ENCODE measurements at places on chromosomes 3 and 15. TPM values are rescaled to one million over a fixed set of nuclear protein-coding genes. Genes with fewer than 3 reads are reported as not detected.

DNA sequence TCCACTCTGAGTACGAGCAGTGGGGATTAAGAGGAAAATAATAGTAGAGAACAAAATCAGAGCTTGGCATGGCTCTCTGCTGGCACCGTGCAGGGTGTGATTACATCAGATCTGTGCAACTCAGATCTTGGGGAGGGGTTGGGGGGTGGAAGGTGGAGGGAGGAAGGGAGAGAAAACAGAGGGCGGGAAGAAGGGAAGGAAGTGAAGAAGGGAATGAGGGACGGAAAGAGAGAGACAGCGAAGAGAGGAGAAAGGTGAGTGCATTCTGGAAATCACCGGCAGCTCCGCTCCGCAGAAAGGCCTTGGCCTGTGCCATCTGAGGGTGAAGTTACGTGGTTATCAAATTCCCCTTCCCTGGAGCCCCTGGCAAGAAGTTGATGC is 31.0 kb upstream of the ADAMTS17 start:
- no peaks in the 10 kb centered on the region for H3K36me3 ChIP-seq
- no peak for DNase-seq
- H3K4me1 ChIP-seq, result no peaks in the 10 kb centered on the region
- peaks cover 10% of the 10 kb centered on the region for H3K27me3 ChIP-seq
- H3K4me3 ChIP-seq, result peak overlapping the region; percentile 5
- no peak overlapping the region for H3K27ac ChIP-seq

The PTX3 gene
- total RNA-seq, result 1.4 TPM

GRCh38 chr3:127551178-127551577 is 39.4 kb downstream of the TPRA1 start:
- no peak overlapping the region for H3K27ac ChIP-seq
- no peak overlapping the region for H3K4me3 ChIP-seq
- H3K36me3 ChIP-seq, result no peaks in the 10 kb centered on the region
- H3K27me3 ChIP-seq, result no peaks in the 10 kb centered on the region
- no peak for DNase-seq

DNA sequence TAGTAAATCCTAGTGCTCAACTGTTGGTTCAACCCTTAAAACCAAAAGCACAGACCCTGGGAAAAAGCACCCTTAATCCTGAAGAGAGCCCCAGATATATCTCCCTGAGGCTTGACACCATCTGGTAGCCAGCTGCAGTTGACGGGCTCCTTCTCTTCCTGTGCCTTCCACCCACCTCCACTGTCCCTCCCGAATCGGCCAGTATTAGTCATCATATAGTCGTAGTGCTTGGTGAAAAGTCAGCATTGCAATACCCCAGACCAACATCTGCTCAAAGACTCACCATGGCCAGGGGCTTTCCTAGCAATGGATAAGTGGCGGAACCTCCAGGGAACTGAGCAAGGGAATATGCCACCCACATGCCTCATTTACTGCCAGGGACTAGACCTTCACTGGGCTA is 125.6 kb upstream of the CRBN start:
- H3K27ac ChIP-seq, result no peak overlapping the region
- DNase-seq, result no peak
- no peaks in the 10 kb centered on the region for H3K4me1 ChIP-seq
- H3K27me3 ChIP-seq, result no peaks in the 10 kb centered on the region
- no peak overlapping the region for H3K4me3 ChIP-seq

The SLC2A2 gene
- total RNA-seq, result 0.27 TPM

The TMEM108 gene
- total RNA-seq, result 0.20 TPM

The FRMD5 gene
- 3.4 TPM for total RNA-seq

DNA sequence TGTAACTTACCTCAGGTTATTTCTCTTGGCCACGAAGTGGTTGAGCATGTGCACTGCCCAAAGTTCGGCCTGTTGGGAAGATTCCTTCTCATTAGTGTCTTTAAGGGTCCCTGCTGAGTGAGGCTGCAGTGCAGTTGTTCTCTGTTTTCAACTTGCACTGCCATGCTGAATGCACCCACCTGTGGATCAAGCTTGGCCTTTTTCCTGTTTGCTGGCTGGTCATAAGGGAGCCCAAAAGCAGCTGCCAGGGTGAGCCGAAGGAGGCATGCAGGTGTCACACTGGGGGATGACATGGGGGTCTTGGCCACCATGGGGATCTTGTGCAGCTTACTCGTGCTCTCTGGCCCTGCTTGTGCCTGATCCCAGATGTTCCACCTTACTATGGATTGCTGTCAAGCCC is 46.1 kb upstream of the RAF1 start:
- H3K27ac ChIP-seq, result no peak overlapping the region
- H3K27me3 ChIP-seq, result no peaks in the 10 kb centered on the region
- no peaks in the 10 kb centered on the region for H3K4me1 ChIP-seq
- no peak overlapping the region for H3K4me3 ChIP-seq
- no peak for DNase-seq

DNA sequence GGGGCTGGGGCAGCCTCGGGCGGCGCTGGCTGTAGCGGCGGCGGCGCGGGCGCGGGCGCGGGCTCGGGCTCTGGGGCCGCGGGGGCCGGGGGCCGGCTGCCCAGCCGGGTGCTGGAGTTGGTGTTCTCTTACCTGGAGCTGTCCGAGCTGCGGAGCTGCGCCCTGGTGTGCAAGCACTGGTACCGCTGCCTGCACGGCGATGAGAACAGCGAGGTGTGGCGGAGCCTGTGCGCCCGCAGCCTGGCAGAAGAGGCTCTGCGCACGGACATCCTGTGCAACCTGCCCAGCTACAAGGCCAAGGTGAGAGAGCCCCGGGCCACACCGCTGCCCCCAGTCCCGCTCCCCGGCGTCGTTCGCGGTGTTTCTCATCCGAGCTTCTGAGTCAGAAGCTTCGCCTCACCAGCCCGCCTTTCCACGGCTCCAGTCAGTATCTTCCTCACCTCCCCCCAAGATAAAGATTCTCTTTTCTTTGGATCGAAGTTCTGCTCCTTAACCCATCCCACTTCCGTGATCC is 600 bp downstream of the FBXO45 start:
- peak; percentile 45 for DNase-seq
- H3K36me3 ChIP-seq, result no peaks in the 10 kb centered on the region
- no peaks in the 10 kb centered on the region for H3K27me3 ChIP-seq

The DYNLT2B gene
- total RNA-seq, result 7.6 TPM

The CD276 gene
- total RNA-seq, result 45.2 TPM

The CTSH gene
- total RNA-seq, result 34.4 TPM

- H3K4me1 ChIP-seq, result no peaks in the 10 kb centered on the region
- DNase-seq, result peak; percentile 70
- H3K27me3 ChIP-seq, result no peaks in the 10 kb centered on the region
- no peak overlapping the region for H3K4me3 ChIP-seq
Observed at GRCh38 chr3:43638594-43639447, 17.0 kb upstream of the ANO10 start.

DNA sequence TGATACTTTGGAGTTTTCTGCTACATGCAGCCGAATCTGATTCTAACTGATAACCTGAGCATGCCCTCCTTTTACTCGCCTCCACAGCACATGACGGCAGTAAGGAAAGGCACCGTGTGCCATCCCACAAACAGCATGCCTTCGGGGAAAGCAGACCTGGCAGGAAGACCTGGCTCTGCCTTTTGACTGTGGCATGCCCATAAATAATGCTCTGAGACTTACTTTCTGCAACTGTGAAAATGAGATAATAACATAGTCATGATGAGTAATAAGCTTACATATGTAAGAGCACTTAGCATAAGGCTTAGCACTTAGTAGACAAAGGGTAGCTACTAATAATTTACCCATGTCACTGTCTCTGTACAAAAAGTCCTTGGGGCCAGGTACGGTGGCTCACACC is 32.9 kb downstream of the MTHFS start:
- H3K4me1 ChIP-seq, result no peaks in the 10 kb centered on the region
- no peak overlapping the region for H3K27ac ChIP-seq
- DNase-seq, result no peak
- no peaks in the 10 kb centered on the region for H3K27me3 ChIP-seq

The PCSK6 gene
- 39.5 TPM for total RNA-seq

DNA sequence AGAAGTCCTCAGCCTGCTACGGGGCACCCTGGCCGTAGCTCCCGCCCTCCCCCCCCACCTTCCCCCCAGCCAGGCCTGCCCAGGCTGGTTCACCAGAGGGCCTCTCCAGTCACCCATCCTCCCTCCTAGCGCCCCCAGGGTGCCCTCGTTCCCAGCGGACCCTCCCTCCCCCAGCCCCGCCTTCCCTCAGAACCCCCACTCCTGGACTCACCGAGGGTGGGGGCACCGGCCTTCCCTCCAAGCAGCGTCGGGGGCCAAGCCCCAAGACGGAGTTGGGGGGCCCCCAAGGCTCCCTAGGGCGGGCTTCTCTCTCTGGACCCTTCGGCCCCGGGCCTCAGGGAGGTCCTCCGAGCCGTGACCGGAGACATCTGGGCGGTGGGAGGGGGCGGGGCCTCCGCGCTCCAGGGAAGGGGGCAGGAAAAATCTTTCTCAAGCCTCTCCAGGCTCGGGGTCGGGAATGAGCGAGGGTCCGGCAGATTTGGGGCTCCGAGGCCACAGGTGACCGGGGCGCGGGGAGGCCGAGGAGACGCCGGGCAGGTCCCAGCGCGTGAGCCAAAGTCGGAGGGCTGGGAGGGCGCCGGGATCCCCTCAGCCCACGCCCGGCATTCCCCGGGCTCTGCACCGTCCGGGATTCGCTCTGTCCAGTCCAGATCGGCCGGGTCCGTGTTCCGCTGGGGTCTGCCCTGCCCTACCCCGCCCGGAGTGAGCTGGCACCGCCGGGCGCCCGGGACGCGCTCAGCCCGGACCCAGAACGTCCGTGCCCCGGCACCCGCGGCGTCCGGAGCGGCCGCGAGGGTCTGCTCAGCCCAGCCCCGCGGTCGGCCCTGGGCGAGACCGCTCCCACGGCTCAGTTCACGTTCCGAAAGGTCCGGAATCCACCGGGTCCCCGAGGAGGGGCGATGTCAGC is 999 bp downstream of the INSYN1 start:
- H3K27me3 ChIP-seq, result peaks cover 36% of the 10 kb centered on the region
- H3K4me1 ChIP-seq, result no peaks in the 10 kb centered on the region
- no peak overlapping the region for H3K27ac ChIP-seq
- DNase-seq, result no peak

The LRRC34 gene
- 0.82 TPM for total RNA-seq

DNA sequence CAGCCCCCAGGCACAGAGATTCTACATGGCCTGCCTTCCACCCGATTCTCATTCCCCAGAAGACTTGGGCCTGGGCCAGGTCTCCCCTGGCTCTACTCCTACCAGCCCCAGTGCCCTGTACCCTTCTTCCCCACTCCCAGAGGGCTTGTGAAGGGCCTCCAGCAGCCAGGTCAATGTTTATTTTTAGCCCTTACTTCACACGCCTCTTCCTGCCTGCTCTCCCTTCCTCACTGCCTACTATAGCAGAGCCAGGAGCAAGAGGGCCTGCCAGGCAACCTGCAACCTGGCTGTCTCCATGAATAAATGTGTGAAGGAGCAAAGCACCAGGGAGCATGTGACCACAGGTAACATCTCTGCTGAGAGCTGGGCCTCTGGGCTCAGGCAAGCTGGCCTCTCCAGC is 26.4 kb upstream of the APEH start:
- no peak overlapping the region for H3K27ac ChIP-seq
- H3K4me3 ChIP-seq, result no peak overlapping the region
- H3K36me3 ChIP-seq, result no peaks in the 10 kb centered on the region
- no peak for DNase-seq

GRCh38 chr3:72862314-72863090 is 14.3 kb upstream of the SHQ1 start:
- no peaks in the 10 kb centered on the region for H3K27me3 ChIP-seq
- H3K27ac ChIP-seq, result no peak overlapping the region
- no peak for DNase-seq
- no peaks in the 10 kb centered on the region for H3K4me1 ChIP-seq
- H3K4me3 ChIP-seq, result no peak overlapping the region

- no peaks in the 10 kb centered on the region for H3K36me3 ChIP-seq
- no peaks in the 10 kb centered on the region for H3K4me1 ChIP-seq
- no peak for DNase-seq
- H3K27ac ChIP-seq, result no peak overlapping the region
Observed at GRCh38 chr15:80591471-80591870, 103.6 kb upstream of the ABHD17C start.

- H3K36me3 ChIP-seq, result no peaks in the 10 kb centered on the region
- no peak for DNase-seq
- no peak overlapping the region for H3K27ac ChIP-seq
- no peaks in the 10 kb centered on the region for H3K4me1 ChIP-seq
- H3K4me3 ChIP-seq, result no peak overlapping the region
Observed at GRCh38 chr15:56327721-56328502, 37.3 kb upstream of the TEX9 start.

DNA sequence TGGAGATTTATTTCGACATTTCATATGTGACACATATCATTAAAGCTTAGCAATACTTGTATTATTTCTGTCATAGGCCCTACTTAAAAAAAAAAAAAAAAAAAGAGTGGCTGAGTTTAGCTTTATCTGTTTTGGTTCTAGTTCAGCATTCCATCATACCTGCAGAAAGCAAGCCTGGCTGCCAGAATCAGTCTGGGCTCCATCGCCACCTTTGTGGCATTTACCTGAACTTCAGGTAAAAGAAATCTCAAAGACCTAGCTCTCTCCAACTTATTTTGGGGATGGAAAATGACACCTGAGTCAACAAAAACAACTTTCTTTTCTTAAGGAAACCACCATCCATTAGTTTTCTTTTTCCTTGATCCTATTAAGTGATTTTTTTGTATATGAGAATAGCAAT is 82.1 kb downstream of the NEK10 start:
- H3K4me1 ChIP-seq, result no peaks in the 10 kb centered on the region
- no peak overlapping the region for H3K4me3 ChIP-seq
- no peaks in the 10 kb centered on the region for H3K36me3 ChIP-seq
- H3K27ac ChIP-seq, result no peak overlapping the region

DNA sequence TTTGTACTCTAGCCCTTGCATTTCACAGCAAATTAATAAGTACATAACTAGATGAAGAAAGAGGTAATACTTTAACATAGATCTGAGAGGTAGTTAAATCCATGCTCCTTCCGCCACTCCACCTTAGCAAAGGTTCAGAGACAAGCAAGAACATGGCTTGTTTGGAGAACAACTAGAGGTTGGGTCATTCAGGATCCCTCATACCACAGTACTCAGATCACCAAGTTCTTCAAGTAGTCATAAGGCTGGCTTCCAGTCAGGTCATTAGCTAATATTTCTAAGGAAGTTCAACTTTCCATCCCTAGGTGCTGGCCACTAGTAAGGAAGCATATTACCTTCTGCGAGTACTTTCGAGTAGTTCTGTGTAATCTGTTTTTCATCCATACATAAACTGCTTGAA is 44.1 kb downstream of the CD200R1 start:
- H3K27me3 ChIP-seq, result no peaks in the 10 kb centered on the region
- no peak overlapping the region for H3K4me3 ChIP-seq
- H3K27ac ChIP-seq, result no peak overlapping the region
- no peaks in the 10 kb centered on the region for H3K4me1 ChIP-seq
- H3K36me3 ChIP-seq, result no peaks in the 10 kb centered on the region

Data from colonic mucosa (tissue), 4 donors.